Left renal pelvis (tissue), 4 donors: ENCODE measurements at places on chromosomes 2 and 18. TPM values are rescaled to one million over a fixed set of nuclear protein-coding genes. Genes with fewer than 3 reads are reported as not detected.

- no peak for DNase-seq
These were observed 147.5 kb downstream of the NCOA1 start for GRCh38 chr2:24638568-24638967.

CWC22 gene
- 41.3 TPM for polyA plus RNA-seq

SLC5A7 gene
- polyA plus RNA-seq, result 0.73 TPM

HAAO gene
- 29.6 TPM for polyA plus RNA-seq

DNA sequence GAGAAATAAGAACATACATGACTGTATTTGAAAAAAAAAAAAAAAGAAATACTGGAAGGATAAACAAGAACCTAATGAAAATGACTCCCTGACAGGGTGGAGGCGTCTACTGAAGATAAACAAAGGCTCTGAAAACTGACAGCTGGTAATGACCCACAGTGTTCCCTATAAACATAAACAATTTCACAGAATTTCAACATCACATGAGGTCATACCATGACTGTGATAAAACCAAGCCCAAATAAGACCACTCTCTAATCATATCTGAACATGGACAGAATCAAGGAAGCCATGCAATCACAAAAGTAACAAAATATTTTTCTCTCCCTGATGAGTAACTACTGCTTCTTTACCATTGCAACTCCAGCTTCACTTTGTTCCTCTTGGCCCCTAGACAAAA is 159.3 kb downstream of the FAM124B start:
- no peak for DNase-seq

TNFRSF11A gene
- 2.7 TPM for polyA plus RNA-seq

DNA sequence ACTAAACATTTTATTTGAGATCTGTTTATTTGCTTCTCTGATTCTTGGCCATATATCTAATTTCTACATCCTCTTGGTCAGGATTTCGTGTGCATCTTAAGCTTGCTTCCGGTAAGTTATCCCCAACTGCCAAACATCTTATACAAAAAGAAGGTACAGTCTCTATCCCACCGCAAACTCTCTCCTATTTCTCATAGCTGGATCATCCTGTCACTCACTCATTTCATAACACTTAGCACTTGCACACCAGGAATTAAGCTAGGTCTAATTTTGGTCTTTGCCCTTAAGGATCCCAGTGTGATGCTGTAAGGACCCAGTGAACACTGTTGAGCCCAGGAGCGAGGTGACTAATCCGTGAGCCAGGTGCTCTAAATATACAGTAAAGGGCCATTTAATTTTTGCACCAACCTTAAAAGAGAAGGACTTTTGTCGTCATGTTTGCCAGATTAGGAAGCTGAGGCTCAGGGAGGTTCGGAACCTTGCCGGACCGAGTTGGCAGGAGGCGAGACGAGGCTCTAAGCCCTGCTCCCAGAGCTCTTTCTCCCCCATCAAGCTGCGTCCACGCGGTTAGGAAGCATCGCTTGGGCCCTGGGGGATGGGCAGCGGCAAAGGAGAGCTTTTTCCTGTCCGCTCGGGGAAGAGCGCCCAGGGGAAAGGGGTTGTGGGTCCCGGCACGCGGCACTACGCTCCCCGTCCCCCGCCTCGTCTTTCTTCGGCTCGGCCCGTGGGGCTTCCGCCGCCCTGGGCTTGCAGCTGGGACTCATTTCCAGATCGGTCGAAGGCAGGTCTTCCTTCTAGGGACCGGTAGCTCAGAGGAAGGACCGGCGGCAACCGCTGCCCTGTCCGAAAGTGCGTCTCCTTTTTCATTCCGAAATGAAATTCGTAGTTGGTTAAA is 4.1 kb upstream of the ITPRIPL1 start:
- no peak for DNase-seq

ZFP36L2 gene
- polyA plus RNA-seq, result 112 TPM

DNA sequence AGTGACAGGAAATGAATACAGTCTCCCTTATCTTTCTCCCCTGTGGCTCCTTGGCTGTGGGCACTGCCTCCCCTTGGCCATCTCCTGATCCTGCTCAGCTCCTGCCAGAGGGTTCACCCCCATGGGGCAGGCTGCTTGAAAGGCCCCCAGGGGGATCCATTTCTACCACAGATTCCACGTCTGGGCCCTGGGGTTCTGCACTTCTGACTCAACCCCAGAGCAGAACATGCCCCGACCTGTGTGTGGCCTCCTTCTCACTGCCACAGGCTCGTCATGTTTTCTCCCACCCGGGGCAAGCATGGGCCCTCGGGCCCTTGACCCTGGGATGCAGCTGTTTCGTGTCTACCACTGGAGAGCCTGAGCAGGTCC is 122.2 kb downstream of the ACKR3 start:
- no peak for DNase-seq

NTSR2 gene
- polyA plus RNA-seq, result not detected

DNA sequence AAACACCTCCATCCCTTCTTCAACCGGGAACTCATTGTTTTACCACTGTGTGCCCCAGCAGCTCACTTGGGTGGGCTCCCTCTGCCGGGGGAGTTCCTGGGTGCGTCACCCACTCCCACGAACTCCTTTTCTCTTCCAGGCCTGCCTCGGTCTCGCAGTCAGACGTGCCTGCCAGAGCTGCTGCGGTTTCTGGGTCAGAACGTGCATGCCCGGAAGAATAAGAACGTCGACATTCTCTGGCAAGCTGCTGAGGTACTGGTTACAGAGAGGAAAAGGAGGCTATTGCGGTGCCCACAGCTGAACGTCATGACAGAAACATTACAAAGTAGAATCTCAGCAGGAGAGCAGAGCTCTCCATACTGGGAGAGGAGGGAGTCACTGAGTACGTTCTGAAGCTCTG is 35.6 kb downstream of the COA5 start:
- no peak for DNase-seq

STARD7 gene
- polyA plus RNA-seq, result 139 TPM

IL1F10 gene
- polyA plus RNA-seq, result not detected

GRCh38 chr18:11327391-11328009 is 178.1 kb upstream of the PIEZO2 start:
- no peak for DNase-seq

DNA sequence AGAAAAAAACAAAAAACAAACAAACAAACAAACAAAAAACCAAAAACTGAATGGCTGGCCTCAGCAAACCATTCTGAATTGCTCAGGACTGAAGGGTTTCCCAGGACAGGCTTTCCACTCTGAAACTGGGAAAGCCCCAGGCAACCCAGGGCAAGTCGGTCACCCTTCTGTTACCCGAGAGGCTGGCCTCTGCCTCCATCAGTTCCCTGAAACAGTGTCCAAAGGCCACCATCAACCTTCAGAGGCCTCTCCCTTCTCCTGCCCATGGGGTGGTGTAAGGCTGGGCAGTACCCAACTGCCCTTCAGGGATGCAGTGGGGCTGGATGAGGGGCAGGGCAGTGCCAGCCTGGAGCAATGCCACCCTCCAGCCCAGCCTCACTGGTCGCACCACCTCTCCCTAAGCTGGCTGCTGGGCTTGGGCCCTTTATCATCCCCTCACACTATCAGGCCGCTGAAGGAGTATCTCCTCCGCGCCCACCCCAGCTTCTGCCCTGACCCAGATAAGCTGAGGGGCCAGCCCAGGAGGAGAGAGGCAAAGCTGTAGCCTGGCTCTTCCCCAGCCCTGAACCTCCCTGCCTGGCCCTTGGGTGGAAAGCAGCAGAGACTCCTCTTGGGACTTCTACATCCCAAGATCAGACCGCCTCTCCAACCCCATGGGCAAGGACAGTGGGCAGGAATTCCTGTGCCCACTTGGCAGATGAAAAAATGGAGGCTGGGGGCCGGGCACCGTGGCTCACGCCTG is 35.9 kb downstream of the ZFP36L2 start:
- no peak for DNase-seq

CAPN14 gene
- 0.07 TPM for polyA plus RNA-seq

DNA sequence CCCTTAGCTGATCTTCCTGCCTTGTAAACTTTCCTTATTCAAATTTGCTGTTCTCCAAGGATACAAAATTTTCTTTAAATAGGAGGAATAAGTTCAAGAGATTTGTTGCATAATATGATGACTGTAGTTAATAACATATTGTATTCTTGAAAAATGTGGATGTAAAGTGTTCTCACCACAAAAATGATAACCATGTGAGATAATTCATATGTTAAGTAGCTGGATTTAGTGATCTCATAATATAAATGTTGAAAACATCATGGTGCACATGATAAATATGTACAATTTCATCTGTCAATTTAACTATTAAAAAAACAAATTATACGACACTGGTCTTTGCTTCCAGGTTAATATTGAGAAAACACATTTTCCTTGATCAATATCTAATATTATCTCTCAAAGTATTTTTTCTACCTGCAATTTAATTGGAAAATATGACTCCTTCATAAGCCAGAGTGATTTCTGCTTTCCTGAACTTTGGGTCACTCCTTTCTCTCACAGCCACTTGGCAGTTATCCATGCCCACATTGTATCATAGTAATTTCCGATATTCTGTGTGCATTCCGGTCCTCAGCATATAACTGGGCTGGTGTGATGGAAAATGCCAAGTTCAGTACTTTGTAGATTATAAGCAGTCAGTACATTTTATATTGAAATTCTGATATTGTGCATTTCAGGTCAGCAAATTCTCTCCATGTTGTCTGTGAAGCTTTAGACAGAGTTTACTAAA is 152.6 kb downstream of the GULP1 start:
- no peak for DNase-seq

SLC30A3 gene
- polyA plus RNA-seq, result 0.98 TPM

DNA sequence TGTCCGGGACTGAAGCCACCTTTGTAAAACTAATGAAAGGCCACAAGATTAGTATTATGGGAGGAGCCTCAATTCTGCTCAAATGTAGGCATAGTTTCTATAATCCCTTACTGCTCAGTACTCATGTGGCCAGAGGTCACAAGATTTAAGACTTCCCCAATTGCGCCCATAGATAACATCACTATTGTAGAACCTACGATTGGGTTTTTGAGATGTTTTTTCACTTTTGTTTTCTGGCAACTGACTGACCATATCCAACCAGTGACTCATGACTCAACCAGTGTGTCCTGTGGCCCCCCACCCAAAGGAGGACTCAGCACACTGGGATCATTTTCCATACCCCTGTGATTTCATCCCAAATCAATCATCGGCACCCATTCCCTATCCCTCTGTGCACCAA is 15.2 kb upstream of the TSPYL6 start:
- no peak for DNase-seq
